ENCODE measurements at places on chromosomes 16 and 17.

- DNase-seq = no peak
These were observed 9.7 kb downstream of the IGFBP4 start for GRCh38 chr17:40452921-40453378.

GRCh38 chr16:11501632-11502031 lies 85.1 kb downstream of the LITAF start:
- DNase-seq = no peak

DNA sequence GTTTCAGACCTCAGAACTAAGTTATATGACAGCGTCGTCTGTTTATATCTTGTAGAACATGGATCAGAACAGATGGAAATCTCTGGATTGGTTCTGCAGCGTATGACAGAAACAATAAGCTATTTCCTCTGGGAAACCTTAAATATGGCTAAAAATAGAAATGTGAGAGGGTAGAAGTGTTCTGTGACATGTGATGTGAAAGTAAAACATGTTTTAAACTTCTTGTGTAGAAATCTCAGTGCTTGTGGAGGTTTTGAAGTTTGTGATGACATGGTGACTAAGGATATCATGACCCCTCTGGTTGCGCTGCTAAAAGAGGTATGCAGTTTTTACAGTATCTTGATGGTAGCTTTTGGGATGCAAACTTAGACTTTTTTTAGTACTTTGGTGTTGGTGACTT lies 2.8 kb downstream of the HEATR3 start:
- DNase-seq = no peak

DNA sequence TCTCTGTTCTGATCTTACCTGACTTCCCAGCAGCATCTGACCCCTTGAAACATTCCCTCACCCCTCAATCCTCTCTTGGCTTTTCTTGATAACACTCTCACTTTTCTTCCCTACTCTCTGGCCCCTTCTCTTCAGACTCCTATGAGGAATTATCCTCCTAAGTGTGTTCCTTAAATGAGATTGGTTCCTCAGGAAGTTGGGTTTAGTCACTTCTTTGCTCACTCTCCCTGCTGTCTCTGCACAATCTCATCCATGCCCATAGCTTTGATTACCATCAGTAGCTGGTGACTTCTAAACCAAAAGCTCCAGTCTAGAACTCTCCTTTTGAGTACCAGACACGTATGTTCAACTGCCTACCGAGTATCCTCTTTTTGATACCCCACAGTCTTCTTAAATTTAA lies 13.0 kb downstream of the MED24 start:
- no peak for DNase-seq

DNA sequence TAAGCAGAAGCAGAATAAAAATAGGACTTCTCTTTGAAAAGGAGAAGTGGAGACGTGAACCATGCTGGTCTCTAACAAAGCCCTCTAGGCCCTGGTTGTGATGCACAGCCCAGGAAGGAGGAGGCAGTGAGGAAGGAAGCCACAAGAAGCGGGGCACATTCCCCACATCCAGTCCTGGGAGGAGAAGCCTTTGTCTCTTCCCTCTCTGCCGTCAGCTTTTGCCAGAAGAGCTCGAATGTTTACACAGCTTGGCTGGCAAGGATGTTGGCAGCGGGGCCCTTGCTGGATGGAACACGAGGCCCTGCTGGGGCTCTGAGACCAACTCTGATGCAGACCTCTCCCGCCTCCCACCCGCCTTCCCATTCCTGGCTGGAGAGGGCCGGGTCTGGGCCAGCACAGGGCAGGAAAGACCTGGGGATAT lies 91.3 kb downstream of the MAF start:
- peak; percentile 81 for DNase-seq

DNA sequence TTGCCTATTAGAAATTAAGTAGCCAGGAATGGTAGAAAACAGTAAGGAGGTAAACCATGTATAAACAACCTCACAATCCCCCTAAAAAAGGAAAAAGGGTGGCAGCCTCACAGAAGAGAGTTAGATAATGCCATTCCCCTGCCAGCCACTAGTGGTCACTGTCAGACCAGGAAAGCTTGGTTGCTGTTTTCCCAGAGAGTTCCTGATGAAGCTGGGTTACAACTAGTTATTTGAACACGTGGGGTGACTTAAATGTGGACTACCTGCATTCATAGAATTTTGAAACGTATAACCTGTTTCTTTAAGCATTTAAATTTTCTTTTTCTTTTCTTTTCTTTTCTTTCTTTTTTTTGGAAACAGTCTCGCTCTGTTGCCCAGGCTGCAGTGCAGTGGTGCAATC lies 5.8 kb downstream of the GPRC5C start:
- no peak for DNase-seq

- peak; percentile 55 for DNase-seq
These were observed 1.7 kb downstream of the TBKBP1 start for GRCh38 chr17:47695429-47696376.

GRCh38 chr16:67202426-67202825 lies 3.5 kb downstream of the ELMO3 start:
- no peak for DNase-seq

GRCh38 chr16:11520442-11520841 lies 66.3 kb downstream of the LITAF start:
- DNase-seq = no peak

DNA sequence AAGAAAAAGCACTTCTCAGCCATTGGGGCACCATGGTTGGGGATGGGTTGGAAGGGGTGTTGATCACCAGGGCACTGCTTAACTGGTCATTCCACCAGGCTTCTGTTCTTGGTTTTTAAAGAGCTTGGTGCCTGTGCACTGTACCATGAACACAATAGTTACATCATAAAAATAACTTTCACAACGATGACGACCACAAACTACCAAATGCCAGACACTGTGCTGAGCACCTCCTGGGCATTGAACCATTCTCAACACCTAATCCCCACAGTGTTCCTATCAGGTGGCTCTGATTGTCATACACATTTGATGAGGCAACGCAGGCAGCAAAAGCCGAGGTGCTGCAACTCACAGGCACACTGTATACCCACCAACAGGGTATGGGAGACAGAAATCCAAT lies 208.0 kb downstream of the FOXL1 start:
- no peak for DNase-seq

GRCh38 chr16:52549011-52549692 lies 2.2 kb upstream of the TOX3 start:
- no peak for DNase-seq

DNA sequence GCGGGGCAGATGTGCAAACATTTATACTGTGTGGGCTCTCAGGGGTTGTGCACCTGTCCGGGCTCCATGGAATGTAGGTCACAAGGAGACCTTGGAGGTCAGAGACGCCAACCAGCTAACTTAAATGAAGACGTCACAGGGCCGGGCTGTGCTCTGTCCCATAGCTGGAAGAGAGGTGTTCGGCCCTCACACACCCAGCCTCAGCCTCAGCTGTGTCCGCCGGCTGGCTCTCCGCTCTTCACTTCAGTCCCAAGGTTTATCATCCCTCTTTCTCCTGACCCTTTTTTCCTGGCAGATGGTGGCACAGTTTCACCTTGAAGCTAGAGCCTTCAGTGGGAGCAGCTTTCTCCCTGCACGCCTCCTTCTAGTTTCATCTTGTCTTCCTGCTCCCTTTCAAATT lies 6.0 kb upstream of the RBFOX3 start:
- DNase-seq = peak; percentile 46

DNA sequence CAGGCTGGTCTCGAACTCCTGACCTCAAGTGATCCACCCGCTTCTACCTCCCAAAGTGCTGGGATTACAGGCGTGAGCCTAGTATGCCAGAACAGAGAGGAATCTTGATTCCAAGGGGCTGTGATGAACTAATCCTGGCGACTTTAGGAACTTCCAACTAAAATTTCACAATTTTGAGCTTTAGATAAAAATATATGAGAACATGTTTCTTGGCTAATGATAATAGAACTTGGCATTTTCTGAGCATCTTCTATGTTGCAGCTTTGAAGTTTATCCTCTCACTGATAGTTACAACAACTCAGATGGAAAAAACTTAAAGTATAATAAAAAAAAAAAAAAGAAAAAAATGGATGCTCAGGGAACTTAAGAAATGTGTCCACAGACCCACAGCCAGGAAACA lies 69.8 kb upstream of the WSCD1 start:
- no peak for DNase-seq

DNA sequence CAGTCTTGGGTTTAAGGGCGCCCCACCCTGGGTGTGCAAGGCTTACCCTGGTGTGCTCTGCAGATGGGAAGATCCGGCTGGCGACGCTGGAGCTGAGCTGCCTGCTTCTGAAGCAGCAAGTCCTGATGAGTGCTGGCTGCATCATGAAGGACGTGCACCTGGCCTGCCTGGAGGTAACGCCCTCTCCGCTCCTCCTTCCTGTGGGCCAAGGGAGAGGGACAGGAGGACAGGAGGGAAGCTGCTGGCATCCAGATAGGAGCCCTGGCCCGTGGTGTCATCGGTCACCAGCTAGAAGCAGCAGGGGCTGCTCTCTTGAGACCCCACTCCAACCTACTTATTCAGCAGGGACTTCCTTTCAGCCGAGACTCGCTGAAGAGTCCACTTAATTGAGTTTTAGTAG lies 97.8 kb downstream of the CLEC16A start:
- no peak for DNase-seq

DNA sequence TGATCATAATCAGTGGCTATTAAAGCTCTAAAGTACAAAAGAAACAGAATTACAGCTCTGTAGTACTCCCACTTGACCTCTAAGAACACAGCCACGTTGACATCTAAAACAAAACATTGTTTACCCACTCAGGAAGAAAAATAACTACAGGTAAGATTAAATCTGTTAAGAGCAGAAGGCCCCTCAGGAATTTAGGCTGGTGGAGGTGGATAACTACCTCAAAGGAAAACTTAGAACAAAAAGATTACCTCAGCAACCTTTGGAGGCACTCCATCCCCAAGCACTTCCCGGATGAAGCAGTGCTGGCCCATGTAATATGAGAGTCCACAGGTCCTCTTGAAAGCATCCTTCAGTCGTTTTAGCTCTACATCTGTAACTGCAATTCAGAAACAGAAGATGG lies 46.7 kb downstream of the USP32 start:
- DNase-seq = no peak

- no peak for DNase-seq
These were observed 850 bp downstream of the GINS3 start for GRCh38 chr16:58393138-58393504.

DNA sequence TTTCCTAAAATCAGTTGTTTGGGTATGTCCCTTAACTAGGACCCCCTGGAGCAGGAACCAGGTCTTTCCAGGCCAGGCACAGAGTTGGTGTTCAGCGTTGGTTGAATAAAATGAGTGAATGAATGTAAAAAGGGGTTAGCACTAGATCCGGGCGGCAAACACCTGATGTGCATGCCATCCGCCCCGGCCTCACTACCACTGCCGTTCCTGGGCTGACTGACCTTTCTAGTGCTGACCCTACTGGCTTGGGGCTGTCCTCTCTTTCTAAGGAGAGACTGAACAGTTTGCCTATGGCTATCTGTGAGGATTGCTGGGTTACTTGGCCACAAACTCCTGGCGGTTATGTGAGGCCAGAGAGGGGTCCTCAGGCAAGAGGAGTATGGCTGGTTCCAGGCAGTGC lies 10.1 kb upstream of the PHF12 start:
- peak; percentile 24 for DNase-seq

DNA sequence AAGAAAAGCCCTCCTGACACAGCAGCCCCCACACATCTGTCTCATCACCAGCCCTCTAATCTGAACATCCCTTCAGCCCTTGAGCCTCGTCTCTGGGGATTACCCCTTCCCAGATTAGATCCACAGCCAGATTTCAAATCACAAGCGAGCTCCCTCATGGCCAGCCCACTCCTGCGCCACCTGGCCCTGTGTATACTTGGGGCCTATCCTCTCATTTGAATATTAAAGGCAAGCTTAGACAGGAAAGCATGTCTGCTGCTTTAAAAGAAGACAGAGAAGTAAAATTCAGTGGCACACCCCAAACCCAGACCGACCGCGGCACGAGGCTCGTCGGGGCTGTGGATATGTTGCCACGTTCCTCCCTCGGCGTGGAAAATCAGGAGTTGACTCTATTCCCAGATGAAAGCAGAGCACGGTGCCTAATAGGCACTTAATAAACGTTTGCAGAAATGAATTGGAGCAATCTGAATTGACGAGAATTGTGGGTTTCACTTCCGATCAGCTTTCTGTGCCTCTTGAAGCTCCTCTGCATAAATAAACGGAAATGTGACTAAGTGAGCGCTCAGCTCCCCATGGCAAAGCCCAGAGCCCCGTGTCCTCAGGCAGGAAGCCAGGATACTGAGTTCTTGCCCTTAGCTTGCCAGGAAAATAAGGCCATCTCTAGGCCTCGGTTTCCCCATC lies 108.0 kb downstream of the CCDC182 start:
- no peak for DNase-seq

DNA sequence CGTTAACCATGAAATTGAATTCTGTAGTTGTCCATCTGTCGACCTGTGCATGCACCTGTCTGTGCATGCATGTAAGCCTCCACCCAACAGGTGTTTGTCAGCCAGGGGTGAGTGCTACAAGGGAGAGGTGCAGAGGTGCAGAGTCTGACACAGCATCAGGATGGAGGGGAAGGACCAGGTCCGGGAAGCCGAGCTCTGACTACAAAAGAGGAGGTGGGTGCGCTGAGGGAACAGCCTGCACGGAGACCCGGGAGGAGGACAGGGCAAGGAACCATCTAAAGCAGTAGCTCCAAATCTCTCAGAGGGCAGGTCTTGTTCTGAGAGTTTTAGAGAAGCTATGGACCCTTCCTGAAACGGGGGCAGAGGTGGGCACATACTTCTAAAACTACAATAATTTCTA lies 54.1 kb downstream of the B9D1 start:
- DNase-seq = no peak

DNA sequence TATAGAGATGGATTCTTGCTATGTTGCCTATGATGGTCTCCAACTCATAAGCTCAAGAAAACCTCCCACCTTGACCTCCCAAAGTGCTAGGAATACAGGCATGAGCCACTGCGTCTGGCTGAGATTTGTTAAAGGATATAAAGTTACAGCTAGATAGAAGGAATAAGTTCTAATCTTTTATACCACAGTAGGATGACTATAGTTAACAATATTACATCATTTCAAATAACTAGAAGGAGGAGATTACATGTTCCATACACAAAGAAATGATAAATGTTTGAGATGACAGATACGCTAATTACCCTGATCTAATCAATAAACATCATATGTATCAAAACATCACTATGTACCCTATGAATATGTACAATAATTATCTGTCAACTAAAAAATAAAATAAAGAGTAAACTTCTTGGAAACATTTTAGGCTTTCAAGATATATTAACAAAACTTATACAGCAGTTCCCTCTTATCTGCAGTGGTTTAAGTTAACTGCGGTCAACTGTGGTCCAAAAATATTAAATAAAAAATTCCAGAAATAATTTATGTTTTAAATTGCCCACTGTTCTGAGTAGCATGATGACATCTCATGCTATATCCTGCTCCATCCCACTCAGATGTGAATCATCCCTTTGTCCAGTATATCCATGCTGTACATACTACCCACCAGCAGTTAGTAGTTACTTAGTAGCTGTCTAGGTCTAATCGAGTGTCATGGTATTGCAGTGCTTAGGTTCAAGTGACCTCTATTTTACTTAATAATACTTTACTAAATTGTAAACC lies 129.2 kb upstream of the NACA2 start:
- no peak for DNase-seq

- DNase-seq = no peak
These were observed 95.5 kb downstream of the KATNIP start for GRCh38 chr16:27645396-27645795.

GRCh38 chr17:50462446-50462845 lies 6.2 kb downstream of the CHAD start:
- DNase-seq = no peak
